ENCODE measurements at places on chromosomes 11 and 22. TPM values are rescaled to one million over a fixed set of nuclear protein-coding genes. Genes with fewer than 3 reads are reported as not detected.

GRCh38 chr22:29904020-29904419 is 21.0 kb downstream of the MTMR3 start:
- H3K36me3 ChIP-seq: no peaks in the 10 kb centered on the region
- H3K27me3 ChIP-seq: no peaks in the 10 kb centered on the region
- H3K4me3 ChIP-seq: no peak overlapping the region
- H3K4me1 ChIP-seq: no peaks in the 10 kb centered on the region
- no peak for DNase-seq
- H3K27ac ChIP-seq: no peak overlapping the region

DNA sequence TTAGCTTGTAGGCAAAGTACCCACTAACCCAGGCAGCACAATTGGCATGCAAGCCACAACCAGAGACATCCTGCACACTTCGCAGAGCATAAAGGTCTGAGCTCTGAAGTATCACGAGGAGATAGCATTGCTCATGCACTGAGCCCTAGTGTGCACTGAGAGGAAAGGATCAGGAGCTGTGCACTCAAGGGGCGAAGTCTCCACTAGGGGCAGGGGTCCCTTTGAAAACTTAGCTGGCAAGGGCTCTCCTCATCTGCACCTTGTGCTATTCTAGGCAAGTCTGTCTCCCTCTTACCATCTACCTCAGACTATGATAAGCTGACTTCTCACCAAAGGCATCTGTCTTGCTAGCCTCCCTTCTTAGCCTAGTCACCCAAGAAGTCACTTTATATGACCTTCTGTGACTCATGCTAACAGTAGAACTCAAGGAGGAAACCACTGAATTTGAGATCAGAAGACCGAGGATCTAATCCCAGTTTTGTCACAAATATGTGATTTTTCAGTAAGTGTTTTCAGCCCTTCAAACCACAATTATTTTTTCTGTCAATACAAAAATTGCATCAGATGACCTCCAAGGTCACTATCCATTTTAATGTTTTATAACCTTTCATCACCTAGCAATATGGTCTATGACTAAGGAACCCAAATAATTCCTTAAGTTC is 1078.0 kb downstream of the NTM start:
- H3K4me1 ChIP-seq: peaks cover 28% of the 10 kb centered on the region
- no peaks in the 10 kb centered on the region for H3K36me3 ChIP-seq
- no peaks in the 10 kb centered on the region for H3K27me3 ChIP-seq
- peak; percentile 33 for DNase-seq
- H3K27ac ChIP-seq: no peak overlapping the region

- H3K4me1 ChIP-seq: peaks cover 27% of the 10 kb centered on the region
- DNase-seq: no peak
- peaks cover 19% of the 10 kb centered on the region for H3K27me3 ChIP-seq
- no peak overlapping the region for H3K4me3 ChIP-seq
- H3K27ac ChIP-seq: no peak overlapping the region
- no peaks in the 10 kb centered on the region for H3K36me3 ChIP-seq
These were observed 7.7 kb upstream of the TCF20 start for GRCh38 chr22:42277988-42278776.

CD44 gene
- total RNA-seq: 10.1 TPM

DNAJB7 gene
- not detected for total RNA-seq

SCGB2A2 gene
- not detected for total RNA-seq

DNA sequence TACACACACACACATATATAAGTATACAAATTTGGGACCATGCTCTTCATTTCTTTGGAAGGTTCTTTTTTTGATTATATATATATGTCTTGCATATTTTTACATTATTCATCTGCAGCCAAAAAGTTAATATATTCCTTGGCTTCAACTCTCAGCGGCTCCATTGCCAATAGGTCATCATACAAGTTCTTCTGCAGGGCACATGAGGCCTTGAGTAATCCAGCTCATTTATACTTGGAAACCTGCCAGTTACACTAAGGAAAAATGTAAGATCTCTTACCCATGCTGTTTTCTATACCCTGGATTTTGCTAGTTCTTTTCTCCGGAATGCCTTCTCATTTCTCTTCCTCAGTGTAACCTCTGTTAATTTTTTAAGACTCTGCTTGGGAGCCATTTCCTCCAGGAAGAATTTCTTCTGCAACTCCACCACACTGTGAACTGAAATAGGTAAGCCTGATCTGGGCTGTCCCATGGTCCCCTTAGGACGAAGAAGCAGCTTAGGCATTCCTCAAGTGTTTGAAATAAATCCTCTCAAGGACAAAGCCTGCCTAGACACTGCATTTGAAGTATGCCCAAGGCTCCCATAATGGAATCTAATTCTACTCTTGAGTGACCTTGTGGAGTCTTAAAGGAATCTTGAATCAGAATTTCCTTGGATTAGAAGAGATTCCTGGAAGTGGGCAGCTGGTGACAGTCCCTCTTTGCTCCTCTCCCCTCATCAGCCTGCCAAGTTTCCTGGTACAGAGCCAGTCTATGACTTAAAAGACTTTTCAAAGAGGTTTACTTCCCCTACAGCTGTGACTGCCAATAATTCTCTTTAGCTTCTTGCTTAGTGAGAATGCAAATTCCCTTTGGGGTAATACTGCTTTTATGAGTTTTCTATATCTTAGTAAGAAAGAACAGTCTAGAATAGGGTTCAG is 182.8 kb downstream of the C11orf87 start:
- H3K27ac ChIP-seq: no peak overlapping the region
- H3K4me3 ChIP-seq: no peak overlapping the region
- no peaks in the 10 kb centered on the region for H3K27me3 ChIP-seq
- H3K36me3 ChIP-seq: no peaks in the 10 kb centered on the region

LTBP3 gene
- 29.2 TPM for total RNA-seq

DCHS1 gene
- total RNA-seq: 16.5 TPM

OR51A4 gene
- not detected for total RNA-seq

DNA sequence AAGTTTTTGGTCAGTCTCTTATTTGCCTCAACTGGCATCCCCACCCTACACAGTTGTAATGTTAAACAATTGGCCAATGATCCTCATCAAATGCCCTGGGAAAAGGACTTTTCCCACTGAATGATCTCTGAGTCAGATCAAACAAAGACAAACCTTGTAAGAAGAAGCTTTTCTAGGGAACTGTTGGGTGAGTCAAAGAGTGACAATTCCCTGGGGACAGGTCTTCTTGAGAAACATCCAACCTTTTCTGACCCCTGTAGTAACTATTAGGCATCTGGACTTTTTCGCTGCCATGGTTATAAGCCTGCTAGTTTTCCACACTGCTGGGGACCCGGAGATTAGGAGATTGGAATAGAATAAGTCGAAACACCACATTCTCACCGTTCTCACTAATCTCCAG is 789.8 kb upstream of the API5 start:
- DNase-seq: no peak
- no peak overlapping the region for H3K27ac ChIP-seq
- peaks cover 8% of the 10 kb centered on the region for H3K4me1 ChIP-seq
- no peak overlapping the region for H3K4me3 ChIP-seq
- H3K27me3 ChIP-seq: no peaks in the 10 kb centered on the region
- no peaks in the 10 kb centered on the region for H3K36me3 ChIP-seq

DNA sequence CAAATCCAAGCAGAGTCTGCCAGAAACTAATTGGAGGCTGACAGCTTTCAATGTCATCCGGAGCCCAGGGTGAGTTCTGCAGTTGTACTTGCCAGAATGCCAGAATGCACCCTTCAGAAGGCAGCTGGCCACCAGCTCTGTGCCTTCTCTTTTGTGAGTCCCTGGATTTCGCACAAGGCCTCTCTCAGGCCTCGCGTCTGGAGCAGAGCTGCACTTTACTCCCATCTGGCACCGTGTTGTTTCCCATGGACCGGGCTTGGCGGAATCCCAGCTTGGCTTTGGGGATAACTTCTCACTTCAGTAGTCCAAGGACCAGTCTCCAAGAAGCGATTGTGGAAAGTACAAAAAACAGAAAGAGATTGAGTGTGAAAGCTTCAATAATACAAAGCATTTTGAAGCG is 451.3 kb upstream of the KIRREL3 start:
- no peaks in the 10 kb centered on the region for H3K27me3 ChIP-seq
- no peak for DNase-seq
- H3K36me3 ChIP-seq: no peaks in the 10 kb centered on the region
- H3K4me1 ChIP-seq: peaks cover 7% of the 10 kb centered on the region

OR6T1 gene
- not detected for total RNA-seq

DNA sequence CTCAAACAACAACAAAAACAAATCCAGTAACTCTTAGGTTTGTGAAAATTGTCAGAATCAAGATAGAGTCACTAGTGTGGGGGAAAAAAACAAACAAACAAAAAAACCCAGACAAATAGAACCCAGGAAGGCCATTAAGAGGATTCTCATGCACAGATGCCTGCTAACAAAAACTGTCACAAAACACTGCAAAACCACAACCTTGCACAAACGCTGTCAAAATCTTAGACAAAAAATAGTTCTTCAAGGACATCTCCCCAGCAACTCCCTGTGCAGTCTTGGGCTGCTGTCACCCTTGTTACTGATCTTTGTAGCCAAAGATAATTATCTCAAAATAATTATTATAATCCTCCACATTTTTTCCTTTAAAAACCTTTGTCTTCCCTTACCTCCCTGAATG is 4.6 kb upstream of the ZBED5 start:
- H3K4me1 ChIP-seq: peaks cover 13% of the 10 kb centered on the region
- H3K27me3 ChIP-seq: no peaks in the 10 kb centered on the region
- no peak overlapping the region for H3K27ac ChIP-seq

GRCh38 chr11:122242731-122243130 is 126.7 kb upstream of the BLID start:
- no peak for DNase-seq
- no peak overlapping the region for H3K4me3 ChIP-seq
- H3K36me3 ChIP-seq: no peaks in the 10 kb centered on the region
- H3K27ac ChIP-seq: no peak overlapping the region
- no peaks in the 10 kb centered on the region for H3K4me1 ChIP-seq
- H3K27me3 ChIP-seq: no peaks in the 10 kb centered on the region

GRCh38 chr11:83628622-83629355 is 342.6 kb upstream of the CCDC90B start:
- H3K4me1 ChIP-seq: peaks cover 7% of the 10 kb centered on the region
- no peak overlapping the region for H3K27ac ChIP-seq
- H3K36me3 ChIP-seq: no peaks in the 10 kb centered on the region
- no peak overlapping the region for H3K4me3 ChIP-seq
- H3K27me3 ChIP-seq: no peaks in the 10 kb centered on the region

GRCh38 chr11:15471895-15472799 is 357.4 kb downstream of the INSC start:
- H3K4me1 ChIP-seq: peaks cover 22% of the 10 kb centered on the region
- H3K27ac ChIP-seq: 0 out of 2 replicates have a peak overlapping the region, but pooled peaks have one; percentile 10
- H3K36me3 ChIP-seq: no peaks in the 10 kb centered on the region

DNA sequence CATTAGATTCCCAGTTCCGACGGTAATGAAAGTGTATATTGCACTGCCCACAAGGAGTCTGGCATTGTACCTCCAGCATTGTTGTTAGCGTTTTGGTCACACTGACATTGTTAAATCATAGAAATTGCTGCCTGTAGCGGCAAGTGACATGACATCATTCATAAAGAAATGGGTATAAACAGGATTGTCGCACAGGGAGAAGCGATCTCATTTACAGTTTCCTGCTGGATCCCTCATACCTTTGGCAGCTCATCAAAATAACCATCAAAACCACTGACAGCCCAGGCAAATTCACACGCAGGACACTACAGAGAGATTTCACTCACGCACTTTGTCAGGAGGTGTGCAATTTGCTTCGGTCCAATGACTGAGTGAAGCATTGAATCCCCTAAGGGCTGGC is 3.5 kb downstream of the HTR3B start:
- no peak overlapping the region for H3K4me3 ChIP-seq
- H3K4me1 ChIP-seq: peaks cover 4% of the 10 kb centered on the region
- no peaks in the 10 kb centered on the region for H3K36me3 ChIP-seq
- no peaks in the 10 kb centered on the region for H3K27me3 ChIP-seq
- DNase-seq: no peak

MUC5AC gene
- not detected for total RNA-seq

Measured in GM23338 (cell line).